ENCODE measurements at places on chromosomes 12 and 14. TPM values are rescaled to one million over a fixed set of nuclear protein-coding genes. Genes with fewer than 3 reads are reported as not detected.

- no peak overlapping the region for H3K27ac ChIP-seq
- no peak overlapping the region for H3K4me3 ChIP-seq
- no peak for DNase-seq
- H3K4me1 ChIP-seq, result no peaks in the 10 kb centered on the region
- H3K27me3 ChIP-seq, result no peaks in the 10 kb centered on the region
Observed at GRCh38 chr14:40911141-40911540, 695.5 kb upstream of the LRFN5 start.

PLEKHG7 gene
- total RNA-seq, result not detected

GALNT9 gene
- 18.3 TPM for total RNA-seq

GRCh38 chr14:102075155-102075554 is 11.7 kb downstream of the HSP90AA1 start:
- peaks cover 18% of the 10 kb centered on the region for H3K36me3 ChIP-seq
- H3K27ac ChIP-seq, result no peak overlapping the region
- no peaks in the 10 kb centered on the region for H3K4me1 ChIP-seq
- no peak overlapping the region for H3K4me3 ChIP-seq
- DNase-seq, result no peak
- H3K27me3 ChIP-seq, result no peaks in the 10 kb centered on the region

DNA sequence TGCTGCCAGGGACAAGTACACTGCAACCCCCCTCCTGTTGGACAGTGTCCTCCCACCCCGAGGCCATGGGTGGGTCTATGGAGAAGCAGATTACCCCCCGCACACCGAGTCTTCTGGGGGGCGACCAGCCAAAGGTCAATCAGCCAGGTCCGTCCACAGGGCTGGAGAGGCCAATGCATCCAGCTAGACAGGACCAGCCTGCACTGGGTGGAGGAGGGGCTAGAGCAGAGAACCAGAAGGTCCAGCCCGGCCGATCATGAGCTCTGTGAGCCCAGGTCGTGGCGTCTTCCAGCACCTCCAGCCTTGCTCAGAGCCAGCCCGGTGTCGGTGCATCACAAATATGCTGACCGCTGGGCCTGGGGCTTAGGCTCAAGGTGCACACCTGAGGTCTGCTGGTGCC is 8.2 kb upstream of the ADSS1 start:
- peaks cover 4% of the 10 kb centered on the region for H3K4me1 ChIP-seq
- H3K27ac ChIP-seq, result no peak overlapping the region
- no peak overlapping the region for H3K4me3 ChIP-seq
- no peak for DNase-seq

DNA sequence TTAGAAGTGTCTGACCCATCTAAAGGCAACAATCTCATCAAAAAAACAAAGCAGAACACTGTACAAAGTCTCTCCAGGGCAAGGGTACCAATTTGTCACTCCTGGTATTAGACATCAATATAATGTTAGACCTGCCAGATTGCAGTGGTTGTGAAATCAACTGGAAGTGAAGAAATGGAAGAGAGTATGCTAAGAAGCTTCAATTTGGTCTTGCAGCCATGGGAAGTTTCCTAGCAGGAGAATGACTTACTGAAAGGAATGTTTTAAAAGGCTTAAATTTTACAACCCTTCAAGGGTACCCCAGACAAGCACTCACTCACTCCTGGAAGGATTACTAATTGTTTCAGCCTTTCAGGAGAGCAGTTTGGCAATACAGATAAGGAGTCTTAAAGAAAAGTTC is 18.9 kb downstream of the LLPH start:
- H3K4me1 ChIP-seq, result no peaks in the 10 kb centered on the region
- H3K36me3 ChIP-seq, result no peaks in the 10 kb centered on the region

Measured in spinal cord (tissue), 10 donors.